ENCODE measurements at places on chromosomes 1 and 21. TPM values are rescaled to one million over a fixed set of nuclear protein-coding genes. Genes with fewer than 3 reads are reported as not detected.

The FHAD1 gene
- not detected for total RNA-seq

DNA sequence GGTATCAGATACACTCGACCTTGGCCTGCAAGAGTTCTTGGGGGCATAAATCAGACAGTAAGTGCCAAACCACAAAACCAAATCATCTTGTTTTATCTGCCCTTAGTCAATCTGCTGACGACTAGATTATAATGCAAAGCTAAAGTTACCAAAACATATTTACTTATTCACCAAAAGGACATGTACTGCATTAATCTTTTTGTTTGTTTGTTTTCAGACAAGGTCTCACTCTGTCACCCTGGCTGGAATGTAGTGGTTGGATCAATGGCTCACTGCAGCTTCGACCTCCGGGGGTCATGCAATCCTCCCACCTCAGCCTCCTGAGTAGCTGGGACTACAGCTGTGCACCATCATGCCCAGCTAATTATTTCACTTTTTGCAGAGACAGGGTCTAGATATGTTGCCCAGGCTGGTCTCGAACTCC is 114.7 kb downstream of the APP start:
- no peak for DNase-seq

DNA sequence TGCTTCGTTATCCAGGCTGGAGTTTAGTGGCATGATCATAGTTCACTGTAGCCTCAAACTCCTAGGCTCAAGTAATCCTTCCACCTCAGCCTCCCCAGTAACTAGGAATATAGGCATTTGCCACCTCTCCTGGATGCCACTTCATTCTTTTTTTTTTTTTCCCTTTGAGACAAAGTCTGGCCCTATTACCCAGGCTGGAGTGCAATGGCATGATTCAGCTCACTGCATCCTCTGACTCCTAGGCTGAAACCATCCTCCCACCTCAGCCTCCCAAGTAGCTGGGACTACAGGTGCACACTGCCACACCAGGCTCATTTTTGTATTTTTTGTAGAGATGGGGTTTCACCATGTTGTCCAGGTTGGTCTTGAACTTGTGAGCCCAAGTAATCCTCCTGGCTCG is 19.3 kb downstream of the OSBPL9 start:
- DNase-seq, result no peak

- DNase-seq, result no peak
Observed at GRCh38 chr1:235939480-235939775, 72.7 kb upstream of the LYST start.

GRCh38 chr1:204726478-204726877 is 40.9 kb upstream of the LRRN2 start:
- no peak for DNase-seq

GRCh38 chr1:94926915-94927404 is at the start of gene CNN3:
CNN3 (minus strand) TSS chr1:94927110; CDS start chr1:94926894, 216 bp downstream.
- peak; percentile 74 for DNase-seq

GRCh38 chr1:231376101-231376500 is 38.0 kb downstream of the SPRTN start:
- DNase-seq, result no peak

DNA sequence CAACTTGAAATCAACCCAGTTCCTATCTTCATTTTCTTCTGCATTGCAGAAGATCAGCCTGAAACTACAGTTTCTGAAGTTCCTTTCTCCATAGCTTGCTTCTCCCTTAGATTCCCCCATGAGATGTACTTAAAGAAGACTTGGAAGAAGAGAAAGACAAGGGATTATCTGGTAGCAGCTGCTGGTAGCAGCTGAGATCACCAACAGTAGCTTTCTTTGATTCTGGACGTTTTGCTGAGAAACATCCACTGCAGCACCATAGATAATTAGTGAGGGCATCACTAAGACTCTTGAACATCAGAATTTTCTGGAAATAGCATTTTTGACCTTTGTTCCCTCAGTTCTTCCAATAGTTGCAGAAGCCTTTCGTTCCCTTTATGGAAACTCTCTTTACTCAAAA is 465 bp upstream of the CFHR3 start:
- no peak for DNase-seq

The CRYBG2 gene
- 0.27 TPM for total RNA-seq

GRCh38 chr21:21156957-21157356 is 158.7 kb downstream of the NCAM2 start:
- no peak for DNase-seq

DNA sequence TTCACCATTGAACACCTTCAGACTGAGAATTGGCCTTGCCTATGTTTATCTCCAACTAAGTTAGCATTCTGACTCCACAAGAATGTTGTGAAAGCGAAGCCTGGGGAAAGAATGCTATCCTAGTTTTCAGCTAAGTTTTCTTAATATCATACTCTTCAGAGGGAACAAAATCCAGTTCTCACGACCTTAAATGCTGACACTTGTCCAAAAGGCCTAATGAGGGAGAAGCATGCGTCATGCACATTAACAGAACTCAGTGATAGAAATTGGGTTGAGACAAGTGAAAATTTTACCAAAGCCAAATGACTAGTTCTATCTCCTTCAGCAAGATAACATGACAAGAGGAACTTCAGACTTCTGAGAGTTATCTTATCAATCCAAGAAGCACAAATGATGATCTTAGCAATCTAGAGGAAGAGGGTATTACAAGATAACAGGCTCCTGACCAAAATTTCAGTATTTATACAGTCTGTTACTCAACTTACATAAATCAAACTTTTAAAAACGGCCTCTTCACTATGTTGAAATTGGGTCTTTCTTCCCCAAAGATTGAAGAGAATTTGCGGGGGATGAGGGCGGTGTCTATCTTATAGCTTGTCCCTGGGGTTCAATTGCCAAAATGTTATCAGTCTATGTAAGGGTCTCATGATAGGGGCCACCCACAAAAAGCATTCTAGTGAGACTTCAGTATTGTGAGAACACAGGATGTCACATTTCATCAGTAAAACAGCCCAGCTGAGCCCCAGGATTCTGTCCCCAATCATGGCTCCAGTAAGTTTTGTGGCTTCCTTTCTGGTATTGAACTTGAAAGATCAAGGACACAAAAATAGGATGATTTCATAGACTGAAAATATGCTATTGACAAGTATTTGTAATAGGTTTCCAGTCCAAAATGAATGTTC is 26.5 kb upstream of the SLC45A3 start:
- no peak for DNase-seq

- no peak for DNase-seq
Observed at GRCh38 chr1:155069551-155070157, 6.1 kb downstream of the EFNA4 start.

The KRTAP6-2 gene
- not detected for total RNA-seq

DNA sequence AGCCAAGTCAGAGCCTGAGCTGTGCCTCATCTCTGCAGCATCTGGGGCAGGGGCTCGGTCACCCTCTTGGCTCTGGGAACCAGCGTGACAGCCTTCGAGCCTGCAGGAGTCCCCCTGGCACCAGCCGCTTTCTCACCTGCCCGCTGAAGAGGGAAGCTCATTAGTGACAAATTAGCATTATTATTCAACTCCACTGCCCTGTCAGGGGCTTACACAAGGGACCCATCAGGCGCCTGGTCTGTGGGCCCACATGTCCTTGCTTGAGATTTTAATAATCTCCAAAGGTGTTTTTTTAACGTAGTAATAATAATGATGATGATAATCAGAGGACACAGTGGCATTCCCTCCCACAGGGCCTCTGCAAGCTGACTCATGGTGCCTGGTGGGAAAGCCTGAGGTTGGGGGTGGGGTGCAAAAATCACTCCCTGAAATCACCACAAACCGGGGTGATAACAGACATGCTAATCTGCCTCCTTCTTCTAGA is 98.1 kb upstream of the IGSF21 start:
- DNase-seq, result no peak

- DNase-seq, result no peak
Observed at GRCh38 chr21:31371715-31372470, 27.8 kb upstream of the TIAM1 start.

Data from activated B cell treated with CpG ODN at 0.5 μM for 24 hours (primary cell).